ENCODE measurements at places on chromosomes 11 and 22.

GRCh38 chr22:21947040-21948014, 5.3 kb downstream of the PPM1F start:
- DNase-seq: no peak

DNA sequence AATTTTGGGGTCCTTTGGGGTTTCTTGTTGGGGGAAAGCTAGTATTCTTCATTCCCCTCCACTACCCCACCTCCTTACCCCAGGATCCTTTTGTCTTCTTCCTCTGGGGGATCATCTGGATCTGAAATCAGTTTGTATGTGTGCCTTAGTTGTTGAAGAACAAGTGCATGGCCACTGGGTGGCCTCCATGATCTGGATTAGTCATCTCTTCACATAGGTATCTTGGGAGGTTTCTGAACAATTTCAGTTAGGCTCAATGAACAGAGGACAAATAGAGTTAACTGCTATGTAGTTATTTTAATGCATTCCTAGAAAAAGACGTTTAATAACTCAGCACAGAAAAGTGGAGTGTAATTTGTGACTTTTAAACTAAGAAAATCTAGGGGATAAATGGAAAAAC, 7.1 kb upstream of the VWA5A start:
- DNase-seq: no peak

DNA sequence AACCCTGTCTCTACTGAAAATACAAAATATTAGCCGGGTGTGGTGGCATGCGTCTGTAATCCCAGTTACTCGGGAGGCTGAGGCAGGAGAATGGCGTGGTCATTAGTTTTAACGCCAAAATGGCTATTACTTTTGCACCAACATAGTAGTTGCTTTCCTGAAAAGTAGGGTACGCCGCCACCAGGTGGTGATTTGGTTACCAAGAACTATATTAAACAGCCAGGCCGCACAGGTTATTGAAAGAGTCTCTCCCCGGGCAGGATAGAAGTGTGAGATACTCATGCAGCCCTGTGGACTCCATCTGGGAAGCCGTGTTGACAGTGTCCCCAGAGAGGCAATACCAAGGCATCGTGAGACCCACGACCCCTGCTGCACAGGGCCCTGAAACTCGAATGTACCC, 24.6 kb upstream of the LRRC32 start:
- DNase-seq: no peak

DNA sequence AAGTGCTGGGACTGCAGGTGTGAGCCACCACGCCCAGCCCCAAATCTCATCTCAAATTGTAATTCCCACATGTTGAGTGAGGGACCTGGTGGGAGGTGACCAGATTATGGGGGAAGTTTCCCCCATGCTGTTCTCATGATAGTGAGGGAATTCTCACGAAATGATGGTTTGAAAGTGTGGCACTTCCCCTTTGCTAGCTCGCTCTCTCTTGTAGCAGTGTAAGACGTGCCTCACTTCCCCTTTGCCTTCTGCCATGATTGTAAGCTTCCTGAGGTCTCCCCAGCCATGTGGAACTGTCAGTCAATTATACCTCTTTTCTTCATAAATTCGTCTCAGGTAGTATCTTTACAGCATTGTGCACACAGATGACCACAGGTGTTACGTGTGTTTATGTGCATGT, 357.8 kb downstream of the CADM1 start:
- DNase-seq: no peak

DNA sequence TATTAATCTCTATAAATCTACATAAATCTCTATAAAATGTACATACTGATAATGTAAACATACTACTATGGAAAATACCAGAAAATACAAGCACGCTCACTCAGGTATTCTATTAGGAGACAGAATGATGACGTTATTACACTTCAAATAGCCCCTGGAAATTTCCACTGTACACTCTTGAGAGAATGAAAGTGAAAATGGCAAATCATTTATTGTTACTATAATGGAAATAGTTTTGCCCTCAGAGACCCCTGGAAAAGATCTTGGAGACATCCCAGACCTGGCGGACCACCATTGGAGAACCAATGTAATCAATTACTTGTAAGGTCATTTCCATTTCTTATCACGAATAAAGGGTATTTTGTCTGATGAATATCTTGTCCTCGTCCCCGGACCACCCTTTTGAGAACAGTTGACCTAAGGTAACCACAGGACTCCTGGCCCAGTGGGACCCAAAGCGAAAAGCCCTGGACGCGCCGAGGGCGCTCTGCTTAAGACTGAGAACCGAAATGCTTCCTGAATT, 509 bp upstream of the PRRG4 start:
- no peak for DNase-seq

All from right atrium auricular region (tissue), 2 donors.